Suppressor macrophage treated with lipopolysaccharide for 4 hours (primary cell): ENCODE measurements at places on chromosomes 13 and 19.

DNA sequence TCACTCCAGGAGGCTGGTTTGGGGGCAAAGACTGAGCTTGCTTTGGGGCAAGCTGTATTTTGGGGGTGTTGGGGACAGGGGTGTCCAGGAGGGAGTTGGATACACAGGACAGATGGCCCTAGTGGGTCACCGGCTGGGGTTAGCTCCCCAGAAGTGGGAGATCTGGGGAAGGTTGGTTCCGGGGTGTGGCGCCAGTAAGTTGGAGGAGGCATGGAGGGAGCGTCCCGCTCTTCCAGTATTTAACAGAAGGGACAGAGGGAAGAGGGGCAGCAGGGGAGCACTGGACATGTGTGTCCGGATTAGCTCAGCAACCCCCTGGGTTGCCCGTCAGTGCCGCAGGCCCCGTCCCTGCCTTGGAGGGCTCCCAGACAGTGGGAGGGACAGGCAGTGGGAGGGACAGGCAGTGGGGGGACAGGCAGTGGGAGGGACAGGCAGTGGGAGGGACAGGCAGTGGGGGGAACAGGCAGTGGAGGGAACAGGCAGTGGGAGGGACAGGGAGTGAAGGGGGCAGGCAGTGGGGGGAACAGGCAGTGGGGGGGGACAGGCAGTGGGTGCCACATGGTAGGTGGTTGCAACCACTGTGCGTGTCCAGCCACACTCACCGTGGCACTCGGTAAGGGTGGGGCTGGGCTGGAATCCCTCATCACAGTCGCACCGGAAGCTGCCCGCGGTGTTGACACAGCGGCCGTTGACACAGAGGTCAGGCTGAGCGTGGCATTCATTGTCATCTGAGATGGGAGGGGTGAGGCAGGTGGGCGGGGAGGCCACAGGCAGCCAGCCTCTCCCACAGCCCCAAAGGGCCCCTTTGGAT is 33.2 kb downstream of the CCL25 start:
- no peak for DNase-seq

GRCh38 chr19:30567536-30568232 is 195.5 kb downstream of the ZNF536 start:
- no peak for DNase-seq

- DNase-seq, result no peak
These were observed 764.9 kb upstream of the SLITRK5 start for GRCh38 chr13:86906127-86906874.

DNA sequence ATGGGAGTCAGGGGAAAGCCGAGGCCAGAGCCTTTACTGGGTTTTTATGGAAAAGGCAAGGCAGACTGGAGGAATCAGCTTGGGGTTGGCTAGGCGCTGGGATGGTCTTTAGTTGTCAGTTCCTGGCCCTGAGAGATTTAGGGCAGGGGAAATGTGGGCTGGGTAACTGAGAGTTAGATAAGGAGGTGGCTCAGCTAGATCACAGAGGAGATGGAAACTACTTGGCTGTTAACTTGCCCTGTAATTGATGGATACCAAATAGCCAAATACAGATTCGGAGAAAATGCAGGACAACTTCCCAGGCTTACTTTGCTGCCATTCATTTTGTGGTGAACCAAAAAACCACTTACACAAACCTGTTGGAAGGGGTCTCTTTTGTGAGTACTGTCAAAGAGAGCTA is 54.0 kb downstream of the LRCH1 start:
- DNase-seq, result no peak

GRCh38 chr13:37187621-37188020 is 82.2 kb upstream of the CSNK1A1L start:
- no peak for DNase-seq

DNA sequence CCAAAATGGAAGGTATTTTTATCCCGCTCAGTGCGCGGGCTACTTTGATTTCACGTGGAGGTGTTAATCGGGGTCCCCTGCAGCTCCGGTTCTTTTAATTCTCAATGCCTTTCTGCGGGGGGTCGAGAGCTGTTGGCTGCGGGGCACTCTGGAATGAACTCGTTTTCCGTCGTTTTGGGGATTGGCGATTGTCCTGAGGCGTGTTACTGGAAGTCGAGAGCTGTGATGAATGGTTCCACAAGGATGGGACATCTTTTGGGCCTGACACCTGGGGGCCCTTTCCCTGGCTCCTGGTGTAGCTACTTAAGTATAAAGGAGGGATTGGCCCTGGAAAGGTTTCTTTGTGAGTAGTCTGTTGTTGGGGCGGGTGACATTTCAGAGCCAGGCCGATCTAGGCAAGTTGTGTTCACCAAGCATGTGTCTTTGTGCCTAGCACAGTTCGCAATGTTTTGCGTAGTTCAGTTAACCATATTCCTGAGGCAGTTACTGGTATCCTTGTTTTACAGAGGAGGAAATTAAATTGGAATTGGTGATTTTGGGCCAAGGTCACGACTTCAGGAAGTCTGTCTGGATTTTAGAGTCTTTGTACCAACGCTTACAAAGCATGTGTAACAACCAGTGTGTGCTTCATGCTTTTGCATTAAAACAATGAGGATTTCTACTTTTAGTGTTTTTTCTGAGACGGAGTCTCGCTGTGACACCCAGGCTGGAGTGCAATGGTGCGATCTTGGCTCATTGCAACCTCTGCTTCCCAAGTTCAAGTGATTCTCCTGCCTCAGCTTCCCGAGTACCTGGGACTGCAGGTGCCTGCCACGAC is 846 bp downstream of the RPL13A start:
- no peak for DNase-seq

DNA sequence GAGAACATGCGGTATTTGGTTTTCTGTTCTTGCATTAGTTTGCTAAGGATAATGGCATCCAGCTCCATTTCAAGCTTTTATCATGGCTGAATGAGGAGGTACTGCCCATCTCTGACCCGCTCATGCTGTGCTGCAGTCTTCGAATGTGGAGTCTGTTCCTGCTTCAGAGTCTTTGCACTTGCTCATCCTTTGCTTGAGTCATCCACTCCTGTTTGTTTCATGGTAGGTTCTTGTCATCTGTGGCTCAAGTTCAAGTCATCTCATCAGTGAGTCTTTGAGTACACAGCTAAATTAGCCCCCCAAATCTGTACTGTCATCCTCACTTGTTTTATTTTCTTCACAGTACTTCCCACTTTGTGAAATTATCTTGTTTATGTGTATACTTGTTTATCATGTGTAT is 5.4 kb downstream of the UCHL3 start:
- DNase-seq, result peak; percentile 20

GRCh38 chr13:94327318-94327717 is 152.2 kb downstream of the DCT start:
- no peak for DNase-seq

DNA sequence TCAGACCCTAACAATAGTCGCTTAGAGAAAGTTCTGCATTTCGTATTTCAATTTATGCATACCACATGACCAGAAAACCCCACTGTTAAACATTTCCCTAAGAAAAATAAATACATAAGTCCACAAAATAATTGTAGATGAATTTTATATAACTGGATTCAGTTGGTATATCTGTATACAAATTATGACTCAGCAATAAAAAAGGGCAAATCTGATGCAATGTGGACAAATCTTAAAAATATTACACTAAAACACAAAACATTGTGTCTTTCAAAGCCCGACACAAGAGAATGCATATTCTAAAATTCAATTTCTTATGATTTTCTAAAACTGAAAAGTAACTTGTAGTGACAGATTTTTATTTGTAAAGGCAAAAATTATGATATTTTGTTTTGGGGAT is 1005.0 kb downstream of the EFNB2 start:
- no peak for DNase-seq

DNA sequence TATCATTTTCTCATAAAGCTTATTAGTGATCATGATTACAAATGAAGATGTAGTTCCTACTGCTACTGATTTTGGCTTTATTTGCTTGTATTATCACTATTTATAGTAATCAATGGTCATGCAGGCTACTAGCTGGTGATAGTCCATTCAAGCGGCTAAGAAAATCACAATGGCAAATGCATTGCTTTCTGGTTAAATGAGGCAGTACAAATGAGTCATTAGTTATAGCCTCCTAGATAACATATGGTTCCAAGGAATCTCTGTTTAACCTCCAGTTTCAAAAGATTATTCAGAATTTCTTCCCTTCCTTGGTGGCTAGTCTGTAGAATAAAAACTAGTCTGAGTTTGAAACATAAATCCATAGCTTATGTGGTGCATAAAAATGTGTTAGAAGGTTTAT is 141.3 kb upstream of the HTR2A start:
- DNase-seq, result no peak

DNA sequence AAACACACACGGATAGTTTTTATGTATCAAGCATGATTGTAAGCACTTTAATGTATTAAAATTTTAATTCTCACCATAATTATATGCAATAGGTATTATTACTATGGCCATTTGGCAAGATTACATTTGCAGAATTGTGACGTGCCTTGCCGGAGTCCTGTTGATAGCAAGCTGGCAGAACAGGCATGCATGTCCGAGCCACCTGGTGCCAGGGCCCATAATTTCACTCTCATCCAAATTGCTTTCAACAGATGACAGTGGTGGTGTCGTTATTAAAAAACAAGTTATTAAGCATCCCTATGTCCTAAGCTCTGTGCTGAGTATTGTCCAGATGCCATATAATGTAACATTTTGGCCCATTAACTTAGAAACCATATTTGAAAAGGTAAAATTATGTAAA is 374.3 kb downstream of the FOXO1 start:
- DNase-seq, result no peak

DNA sequence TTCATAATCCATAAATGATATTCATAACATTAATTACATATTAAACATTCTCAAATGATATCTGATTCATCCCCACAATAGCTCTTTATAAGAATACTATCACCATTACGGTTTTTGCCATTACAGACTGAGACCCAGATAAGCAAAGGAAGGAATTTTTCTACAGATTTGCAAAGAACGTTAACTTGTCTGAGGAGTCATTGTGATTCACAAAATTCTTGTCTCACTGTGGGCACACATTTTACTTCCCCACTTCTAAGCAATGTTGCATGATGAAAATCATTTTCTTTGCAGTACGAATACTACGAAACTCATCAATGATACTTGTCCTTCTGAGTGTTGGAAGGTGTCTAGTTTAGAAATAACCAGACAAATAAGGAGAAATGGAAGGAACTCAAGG is 70.1 kb downstream of the NALCN start:
- DNase-seq, result no peak

- DNase-seq, result no peak
These were observed 5.3 kb upstream of the KBTBD6 start for GRCh38 chr13:41137951-41138350.

- no peak for DNase-seq
These were observed 7.9 kb upstream of the RNASEH2B start for GRCh38 chr13:50901701-50902100.

- DNase-seq, result no peak
These were observed 5.4 kb downstream of the MTMR6 start for GRCh38 chr13:25281935-25282332.

DNA sequence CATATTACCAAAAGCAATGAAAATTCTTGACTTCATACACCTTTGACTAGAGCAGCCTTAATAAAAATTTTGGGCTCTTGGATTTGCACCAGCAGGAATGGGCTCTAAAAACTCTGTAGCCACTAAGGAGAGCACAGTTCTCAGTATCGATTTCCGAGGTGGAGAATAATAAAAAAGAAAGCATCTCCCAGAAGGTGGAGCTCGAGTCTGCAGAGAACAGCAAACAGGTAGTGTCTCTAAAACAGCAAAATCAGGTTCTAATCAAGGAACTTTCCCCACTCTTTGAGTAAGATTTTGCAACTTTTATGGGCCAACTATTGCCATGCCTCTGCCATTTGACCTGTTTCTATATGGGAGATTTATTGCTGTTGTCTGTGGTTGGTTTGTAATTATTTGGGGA is 258.7 kb upstream of the GPC6 start:
- DNase-seq, result no peak

DNA sequence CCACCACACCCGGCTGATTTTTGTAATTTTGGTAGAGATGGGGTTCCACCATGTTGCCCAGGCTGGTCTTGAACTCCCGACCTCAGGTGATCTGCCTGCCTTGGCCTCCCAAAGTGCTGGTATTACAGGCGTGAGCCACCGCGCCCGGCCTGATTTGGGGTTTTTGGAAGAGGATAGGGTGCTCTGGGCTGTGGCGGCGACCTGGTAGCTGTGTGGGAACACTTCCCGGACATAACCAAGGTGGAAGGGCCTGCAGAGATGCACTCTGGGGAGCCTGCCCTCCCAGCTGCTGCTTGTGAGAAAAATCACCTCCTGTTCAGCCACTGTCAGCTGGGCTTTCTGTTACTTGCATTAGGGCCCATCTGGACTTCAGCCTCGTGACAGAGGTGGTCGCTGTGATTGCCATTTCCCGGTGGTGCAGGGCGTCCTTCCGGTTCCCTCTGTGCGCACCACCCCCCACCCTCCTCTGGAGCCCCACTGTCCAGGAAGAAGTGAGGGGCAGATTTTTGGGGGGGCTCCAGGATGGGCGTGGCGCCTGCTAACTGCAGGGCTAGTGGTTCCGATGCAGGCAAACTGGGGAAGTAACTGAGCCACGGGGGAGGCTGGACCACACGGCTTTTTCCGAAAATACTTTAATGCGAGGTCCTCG is 7.5 kb downstream of the IL4I1 start:
- DNase-seq, result no peak

- DNase-seq, result no peak
These were observed 127.9 kb upstream of the SOX1 start for GRCh38 chr13:111938741-111939665.

DNA sequence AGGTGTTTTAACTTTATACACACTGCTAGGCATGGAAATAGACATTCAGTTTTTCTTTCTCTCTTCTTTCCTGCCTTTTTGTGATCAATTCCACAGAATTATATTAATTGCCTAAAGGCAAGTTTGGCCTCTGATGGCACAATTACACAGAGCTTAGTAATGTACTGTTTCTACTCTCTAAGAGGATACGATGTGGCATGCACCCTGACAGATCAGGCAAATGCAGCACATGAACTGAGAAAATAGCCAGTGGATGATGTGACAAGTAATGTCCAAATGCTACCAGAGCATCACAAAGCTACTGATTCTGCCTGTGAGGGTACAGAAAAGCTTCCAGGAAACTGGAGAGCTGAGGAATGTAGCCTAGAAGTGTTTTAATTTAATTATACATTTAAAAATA is 233.8 kb upstream of the PRR20A start:
- DNase-seq, result no peak

DNA sequence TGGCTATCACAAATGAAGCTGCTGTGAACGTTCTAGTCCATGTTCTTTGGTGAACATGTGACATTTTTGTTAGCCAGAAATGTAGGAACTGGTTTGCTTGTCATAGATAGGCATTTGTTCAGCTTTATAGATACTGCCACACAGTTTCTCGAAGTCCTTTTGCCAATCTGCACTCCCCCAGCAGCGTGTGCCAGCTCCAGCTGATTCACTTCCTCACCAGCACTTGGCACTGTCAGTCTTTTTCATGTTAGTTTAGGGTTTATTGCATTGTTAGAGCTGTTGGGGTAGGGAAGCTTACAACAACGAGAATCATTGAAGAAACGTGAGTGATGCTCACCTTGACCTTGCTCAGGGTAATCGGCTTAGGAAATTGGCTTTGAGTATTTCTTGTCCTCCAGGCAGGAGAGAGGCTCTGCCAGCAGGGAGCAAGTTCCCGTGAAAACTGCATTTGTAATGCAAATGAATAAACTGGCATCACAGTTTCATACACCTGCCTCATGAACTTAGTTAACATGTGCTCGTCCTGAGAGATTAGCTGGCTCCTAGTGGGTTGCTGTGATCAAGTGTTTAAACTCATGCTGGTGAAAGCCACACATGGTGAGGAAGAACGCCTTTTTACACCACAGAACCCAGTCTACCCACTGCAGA is 83.9 kb downstream of the ING1 start:
- no peak for DNase-seq
